ENCODE measurements at places on chromosomes 2 and 18.
A peak's percentile ranks its signal among the peaks of the same experiment; 100 is the strongest.

DNA sequence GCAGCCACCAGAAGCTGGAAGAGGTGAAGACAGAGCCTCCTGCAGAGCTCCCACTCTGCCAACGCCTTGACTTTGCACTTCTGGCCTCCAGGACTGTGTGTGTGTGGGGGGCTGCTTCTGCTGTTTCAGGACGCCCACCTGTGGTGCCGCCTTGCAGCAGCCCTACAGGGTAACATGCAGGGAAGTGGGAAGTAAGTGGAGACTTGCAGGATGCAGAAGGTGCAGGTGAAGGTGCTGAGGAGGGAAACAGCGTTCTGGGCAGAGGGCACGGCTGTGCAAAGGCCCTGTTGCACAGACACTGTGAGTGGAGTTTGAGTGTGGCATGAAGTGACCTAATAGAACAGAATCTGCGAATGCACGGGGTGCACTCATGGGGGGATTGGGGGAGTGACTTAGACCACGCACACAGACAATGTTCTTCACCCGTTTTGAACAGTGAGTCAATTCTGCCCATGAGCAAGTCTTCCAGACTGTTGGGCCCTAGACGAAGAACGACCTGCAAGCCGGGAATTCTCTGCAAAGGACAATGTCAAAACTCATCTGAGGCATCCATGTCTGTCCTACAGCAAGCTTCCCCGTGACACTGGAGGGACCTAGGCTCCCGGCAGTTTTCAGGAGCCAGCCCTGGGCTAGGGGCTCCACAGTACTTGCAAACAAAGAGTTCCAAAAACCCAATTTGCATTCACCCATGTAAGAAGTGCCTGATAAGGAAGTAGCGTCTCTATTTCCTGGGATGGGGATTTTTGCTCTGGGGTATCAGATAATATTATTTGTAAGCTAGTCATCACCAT is 19.0 kb downstream of the MBP start:
- DNase-seq, result no peak

GRCh38 chr18:66393463-66393862 is 210.4 kb downstream of the CDH19 start:
- no peak for DNase-seq

- DNase-seq, result no peak
These were observed 6.3 kb upstream of the NEU4 start for GRCh38 chr2:241802421-241803318.

DNA sequence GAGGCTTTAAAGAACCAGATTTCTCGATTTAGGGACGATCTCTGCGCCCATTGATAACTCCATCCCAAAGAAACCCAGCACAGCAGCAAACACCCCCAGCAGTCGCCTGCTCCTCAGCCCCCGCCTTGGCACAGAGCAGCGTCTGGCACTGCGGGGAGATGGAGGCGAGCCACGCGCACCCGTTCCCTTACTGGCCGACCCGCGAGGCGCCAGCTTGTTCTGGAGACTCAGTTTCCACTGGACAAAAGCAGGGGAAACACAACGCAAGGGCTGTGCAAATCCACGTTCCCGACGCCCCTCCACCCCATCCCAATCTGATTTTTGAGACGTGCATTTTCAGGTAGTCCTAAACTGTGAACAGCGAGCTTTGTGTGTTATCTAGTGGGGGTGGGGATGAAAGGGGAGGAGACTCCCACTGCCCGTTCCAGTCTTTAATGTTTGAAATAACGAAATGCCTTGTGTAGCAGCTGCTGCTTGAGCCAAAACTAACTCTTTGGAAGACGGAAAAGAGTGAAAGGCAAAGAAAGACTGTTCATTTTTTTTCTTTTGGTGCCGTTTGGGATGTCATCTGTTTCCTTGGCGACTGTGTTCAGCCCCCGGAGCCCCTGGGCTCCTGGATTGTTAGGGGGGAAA is 143.2 kb downstream of the MEIS1 start:
- DNase-seq, result no peak

GRCh38 chr2:33785201-33786106 is 186.4 kb upstream of the FAM98A start:
- DNase-seq, result no peak

- DNase-seq, result no peak
These were observed 72.0 kb upstream of the RAB6C start for GRCh38 chr2:129907256-129907998.

GRCh38 chr2:95272299-95272751 is 1.9 kb upstream of the PROM2 start:
- DNase-seq, result no peak

DNA sequence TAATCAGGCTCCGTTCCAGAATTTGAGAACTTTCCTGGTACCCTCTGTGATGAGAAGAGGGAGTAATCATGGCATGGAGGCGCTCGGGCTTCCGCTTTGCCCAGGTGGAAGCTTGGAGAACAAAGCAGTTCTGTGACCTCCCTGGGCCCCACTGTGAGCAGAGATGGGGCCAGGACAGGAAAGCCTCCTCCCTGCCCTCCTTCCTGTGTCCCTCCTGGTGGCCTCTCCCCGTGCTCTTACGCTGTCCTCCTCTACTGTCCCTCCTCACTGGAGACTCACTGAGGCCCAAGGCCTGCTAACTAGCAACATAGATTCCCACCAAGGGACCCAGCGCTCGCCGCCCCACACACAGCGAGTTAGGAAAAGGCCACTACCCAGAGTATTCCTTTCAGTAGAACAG is 119.8 kb downstream of the MAPK4 start:
- DNase-seq, result no peak

- DNase-seq, result peak; percentile 42
These were observed 185.1 kb upstream of the SMAD7 start for GRCh38 chr18:49135877-49136276.

DNA sequence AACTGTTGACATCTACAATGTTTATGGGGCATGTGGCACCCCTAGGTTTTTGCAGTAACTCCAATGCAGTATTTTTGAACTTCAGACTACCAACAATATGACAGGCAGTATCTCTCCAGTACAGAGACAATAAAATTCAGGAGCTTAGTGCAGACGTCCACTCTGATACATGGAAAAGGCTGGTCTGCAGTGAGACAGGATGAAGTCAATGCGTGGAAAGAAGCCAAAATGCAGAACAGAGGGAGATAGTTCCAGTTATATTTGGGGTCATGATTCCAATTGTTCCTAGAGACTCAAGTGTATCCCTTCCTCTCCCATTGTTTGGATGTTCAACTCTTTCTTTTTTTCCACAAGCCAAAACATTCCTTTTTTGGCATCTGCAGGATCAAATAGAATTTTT is 18.7 kb upstream of the SMAD2 start:
- no peak for DNase-seq

DNA sequence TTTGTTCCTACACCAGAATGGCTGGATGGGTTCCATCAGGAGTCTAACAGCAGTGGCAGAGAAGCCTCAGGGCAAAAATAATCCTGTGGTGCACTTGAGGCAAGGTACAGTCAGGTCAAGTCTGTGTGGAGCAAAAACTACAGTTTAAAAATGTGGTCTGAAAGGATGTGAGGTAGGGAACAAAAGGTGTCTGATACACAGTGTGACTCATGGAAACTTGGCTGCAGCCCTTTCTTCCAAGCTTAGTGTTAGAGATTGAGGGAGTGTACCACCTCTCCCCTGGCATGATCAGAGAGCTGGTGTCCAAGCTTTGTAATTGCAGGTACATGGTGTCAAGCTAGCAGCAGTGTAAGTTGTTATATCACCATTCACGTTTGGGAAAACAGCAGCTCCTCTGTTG is 8.9 kb downstream of the ANKAR start:
- DNase-seq, result no peak

GRCh38 chr2:5911718-5912117 is 219.5 kb downstream of the SOX11 start:
- DNase-seq, result no peak
